Renal cortex interstitium (tissue), 15 donors: ENCODE measurements at places on chromosomes 6 and 20. TPM values are rescaled to one million over a fixed set of nuclear protein-coding genes. Genes with fewer than 3 reads are reported as not detected.

The LPIN3 gene
- 10.5 TPM for polyA plus RNA-seq

DNA sequence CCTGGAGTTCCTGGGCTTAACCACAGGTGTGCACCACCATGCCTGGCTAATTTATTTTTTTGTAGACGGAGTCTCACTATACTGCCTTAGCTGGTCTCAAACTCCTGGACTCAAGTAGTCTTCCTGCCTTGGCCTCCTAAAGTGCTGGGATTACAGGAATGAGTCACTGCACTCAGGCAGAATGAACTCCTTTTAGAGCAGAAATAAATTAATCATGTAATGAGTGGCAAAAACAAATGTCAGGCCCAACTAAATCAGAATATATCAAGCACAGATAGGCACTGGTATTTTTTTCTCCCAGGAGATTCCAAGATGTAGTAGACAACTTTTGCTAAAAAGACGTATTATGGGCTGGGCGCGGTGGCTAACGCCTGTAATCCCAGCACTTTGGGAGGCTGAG lies 2.6 kb downstream of the RPS10 start:
- no peak for DNase-seq

- DNase-seq: no peak
Observed at GRCh38 chr6:80340280-80340679, 233.8 kb downstream of the BCKDHB start.

The HUS1B gene
- polyA plus RNA-seq: 0.19 TPM

The FNDC11 gene
- polyA plus RNA-seq: 0.95 TPM

- no peak for DNase-seq
Observed at GRCh38 chr6:122780114-122780513, 598 bp downstream of the FABP7 start.

- no peak for DNase-seq
Observed at GRCh38 chr20:23298926-23299672, 51.5 kb upstream of the NXT1 start.

GRCh38 chr20:45583502-45583901 lies 4.4 kb upstream of the WFDC8 start:
- DNase-seq: no peak

The TENT5A gene
- polyA plus RNA-seq: 4.5 TPM

The CLDN20 gene
- 1.4 TPM for polyA plus RNA-seq

The AVP gene
- 0.54 TPM for polyA plus RNA-seq

The MDFI gene
- 65.1 TPM for polyA plus RNA-seq

GRCh38 chr20:48247961-48248360 lies 462.7 kb upstream of the SULF2 start:
- no peak for DNase-seq

The MLIP gene
- polyA plus RNA-seq: 0.48 TPM

- no peak for DNase-seq
Observed at GRCh38 chr6:15305496-15305895, 59.6 kb downstream of the JARID2 start.

GRCh38 chr6:156795825-156796224 lies 18.6 kb downstream of the ARID1B start:
- no peak for DNase-seq
